ENCODE measurements at places on chromosomes 4 and X.

- H3K36me3 ChIP-seq: no peaks in the 10 kb centered on the region
- DNase-seq: peak; percentile 31
- peaks cover 22% of the 10 kb centered on the region for H3K27me3 ChIP-seq
- H3K27ac ChIP-seq: no peak overlapping the region
- H3K4me3 ChIP-seq: no peak overlapping the region
Measured at GRCh38 chrX:39196192-39197102, 395.2 kb downstream of the MID1IP1 start.

DNA sequence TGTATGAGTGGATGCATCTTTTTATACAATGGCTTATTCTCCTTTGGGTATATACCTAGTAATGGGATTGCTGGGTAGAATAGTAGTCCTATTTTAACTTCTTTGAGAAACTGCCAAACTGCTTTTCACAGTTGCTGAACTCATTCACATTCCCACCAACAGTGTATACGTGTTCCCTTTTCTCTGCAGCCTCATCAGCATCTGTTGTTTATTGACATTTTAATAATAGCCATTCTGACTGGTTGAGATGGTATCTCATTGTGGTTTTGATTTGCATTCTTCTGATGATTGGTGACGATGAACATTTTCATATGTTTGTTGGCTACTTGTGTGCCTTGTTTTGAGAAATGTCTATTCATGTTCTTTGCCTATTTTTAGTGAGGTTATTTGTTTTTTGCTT lies 687.0 kb upstream of the EPHA5 start:
- DNase-seq: no peak
- H3K27ac ChIP-seq: no peak overlapping the region
- H3K4me1 ChIP-seq: no peaks in the 10 kb centered on the region
- H3K27me3 ChIP-seq: no peaks in the 10 kb centered on the region

GRCh38 chr4:107876099-107876498 lies 51.4 kb downstream of the SGMS2 start:
- H3K27ac ChIP-seq: no peak overlapping the region
- DNase-seq: no peak
- H3K4me1 ChIP-seq: no peaks in the 10 kb centered on the region
- no peaks in the 10 kb centered on the region for H3K36me3 ChIP-seq

- H3K4me3 ChIP-seq: no peak overlapping the region
- no peaks in the 10 kb centered on the region for H3K36me3 ChIP-seq
- no peaks in the 10 kb centered on the region for H3K27me3 ChIP-seq
- peaks cover 3% of the 10 kb centered on the region for H3K4me1 ChIP-seq
- no peak for DNase-seq
Measured at GRCh38 chr4:156824451-156825060, 147.0 kb downstream of the PDGFC start.

- no peak overlapping the region for H3K27ac ChIP-seq
- no peaks in the 10 kb centered on the region for H3K4me1 ChIP-seq
- DNase-seq: no peak
- H3K27me3 ChIP-seq: peaks cover 7% of the 10 kb centered on the region
- H3K4me3 ChIP-seq: no peak overlapping the region
Measured at GRCh38 chrX:100743009-100743607, 11.2 kb upstream of the SYTL4 start.

- no peaks in the 10 kb centered on the region for H3K4me1 ChIP-seq
- H3K27me3 ChIP-seq: no peaks in the 10 kb centered on the region
- no peak for DNase-seq
- H3K4me3 ChIP-seq: no peak overlapping the region
Measured at GRCh38 chr4:75848891-75849290, 53.4 kb downstream of the PPEF2 start.

DNA sequence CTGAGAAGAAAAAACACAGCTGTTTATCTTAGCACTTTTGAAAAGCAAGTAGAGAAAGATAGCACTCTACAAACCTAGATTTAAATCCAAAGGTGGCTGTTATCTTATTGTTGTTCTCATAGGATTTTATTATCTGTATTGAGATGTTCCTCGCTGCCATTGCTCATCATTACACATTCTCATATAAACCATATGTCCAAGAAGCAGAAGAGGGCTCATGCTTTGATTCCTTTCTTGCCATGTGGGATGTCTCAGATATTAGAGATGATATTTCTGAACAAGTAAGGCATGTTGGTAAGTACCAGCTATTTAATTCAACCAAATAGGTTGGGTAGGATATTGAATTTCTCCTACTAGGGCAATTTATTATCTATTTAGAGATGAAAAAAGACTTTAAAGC lies 16.4 kb downstream of the TMEM184C start:
- H3K4me1 ChIP-seq: no peaks in the 10 kb centered on the region
- no peaks in the 10 kb centered on the region for H3K27me3 ChIP-seq
- H3K4me3 ChIP-seq: no peak overlapping the region
- H3K27ac ChIP-seq: no peak overlapping the region
- H3K36me3 ChIP-seq: peaks cover 18% of the 10 kb centered on the region

GRCh38 chr4:155972098-155972497 lies 18.4 kb upstream of the CTSO start:
- DNase-seq: no peak
- H3K4me1 ChIP-seq: peaks cover 18% of the 10 kb centered on the region
- no peak overlapping the region for H3K27ac ChIP-seq
- no peaks in the 10 kb centered on the region for H3K36me3 ChIP-seq
- no peak overlapping the region for H3K4me3 ChIP-seq

GRCh38 chr4:13097971-13098370 lies 386.2 kb downstream of the RAB28 start:
- no peaks in the 10 kb centered on the region for H3K4me1 ChIP-seq
- H3K27me3 ChIP-seq: no peaks in the 10 kb centered on the region
- DNase-seq: no peak
- no peaks in the 10 kb centered on the region for H3K36me3 ChIP-seq

GRCh38 chrX:71366674-71367256 lies 608 bp downstream of the TAF1 start:
- no peaks in the 10 kb centered on the region for H3K27me3 ChIP-seq
- H3K4me3 ChIP-seq: peak overlapping the region; percentile 78
- peak; percentile 43 for DNase-seq
- peaks cover 9% of the 10 kb centered on the region for H3K4me1 ChIP-seq
- H3K36me3 ChIP-seq: peaks cover 12% of the 10 kb centered on the region

- no peak overlapping the region for H3K4me3 ChIP-seq
- peaks cover 36% of the 10 kb centered on the region for H3K27me3 ChIP-seq
- peaks cover 62% of the 10 kb centered on the region for H3K4me1 ChIP-seq
- no peaks in the 10 kb centered on the region for H3K36me3 ChIP-seq
Measured at GRCh38 chr4:7196288-7196651, 3.9 kb downstream of the SORCS2 start.
